ENCODE measurements at places on chromosomes 16 and 17. TPM values are rescaled to one million over a fixed set of nuclear protein-coding genes. Genes with fewer than 3 reads are reported as not detected.

GRCh38 chr16:69858191-69859104, 92.7 kb upstream of the CLEC18A start:
- peaks cover 1% of the 10 kb centered on the region for H3K36me3 ChIP-seq
- no peak for DNase-seq
- H3K27me3 ChIP-seq, result no peaks in the 10 kb centered on the region
- no peak overlapping the region for H3K27ac ChIP-seq
- H3K4me3 ChIP-seq, result no peak overlapping the region
- H3K4me1 ChIP-seq, result peaks cover 12% of the 10 kb centered on the region

DNA sequence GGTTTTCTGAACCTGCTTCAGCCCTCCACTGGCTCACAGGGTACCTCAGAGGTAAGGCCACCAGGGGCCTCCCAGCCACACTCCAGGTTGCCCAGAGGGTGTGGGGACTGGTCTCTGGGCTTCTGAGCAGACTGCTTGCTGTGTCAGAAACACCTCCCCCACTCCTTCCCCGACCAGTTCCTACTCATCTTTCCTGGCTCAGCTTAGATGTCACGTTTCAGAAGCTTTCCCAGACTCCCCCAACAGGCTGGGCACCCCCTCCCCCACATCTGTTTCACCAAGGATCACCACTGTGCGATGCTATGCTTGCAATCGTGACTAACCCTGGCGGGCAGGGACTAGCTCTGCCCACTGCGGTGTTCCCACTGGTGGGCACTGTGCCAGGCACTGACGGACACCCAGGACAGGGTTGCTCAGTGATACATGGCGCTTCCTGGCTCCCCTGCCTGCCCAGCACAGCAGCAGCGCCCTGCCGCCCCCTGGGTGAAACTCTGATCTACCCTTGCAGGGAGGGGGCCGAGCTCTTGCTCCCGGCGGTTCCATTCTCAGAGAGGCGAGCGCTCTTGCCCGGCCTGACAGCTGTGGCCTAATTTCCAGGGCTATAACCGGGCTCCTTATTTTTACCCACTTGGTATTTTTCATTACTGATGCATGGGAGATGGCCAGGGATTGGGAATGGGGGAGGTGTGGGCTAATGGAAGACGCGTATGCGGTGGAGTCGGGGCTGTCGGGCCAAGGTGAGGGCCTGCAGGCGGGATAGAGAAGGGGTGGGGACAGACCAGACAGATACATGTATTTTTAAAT, 29.4 kb upstream of the MTSS2 start:
- H3K4me1 ChIP-seq, result peaks cover 4% of the 10 kb centered on the region
- no peak overlapping the region for H3K27ac ChIP-seq
- H3K36me3 ChIP-seq, result peaks cover 2% of the 10 kb centered on the region
- no peaks in the 10 kb centered on the region for H3K27me3 ChIP-seq

- no peaks in the 10 kb centered on the region for H3K27me3 ChIP-seq
- peak overlapping the region; percentile 95 for H3K4me3 ChIP-seq
- peaks cover 2% of the 10 kb centered on the region for H3K36me3 ChIP-seq
- peak overlapping the region; percentile 93 for H3K27ac ChIP-seq
- peak; percentile 61 for DNase-seq
- peaks cover 33% of the 10 kb centered on the region for H3K4me1 ChIP-seq
Observed at GRCh38 chr17:7393613-7394451, 493 bp downstream of the PLSCR3 start.

- no peaks in the 10 kb centered on the region for H3K27me3 ChIP-seq
- H3K36me3 ChIP-seq, result peaks cover 2% of the 10 kb centered on the region
- peak overlapping the region; percentile 32 for H3K27ac ChIP-seq
- H3K4me3 ChIP-seq, result no peak overlapping the region
- peak; percentile 35 for DNase-seq
- peaks cover 23% of the 10 kb centered on the region for H3K4me1 ChIP-seq
Observed at GRCh38 chr17:66373944-66374817, 71.8 kb downstream of the PRKCA start.

GRCh38 chr16:5523829-5524228, 426.2 kb upstream of the EEF2KMT start:
- no peaks in the 10 kb centered on the region for H3K36me3 ChIP-seq
- H3K27me3 ChIP-seq, result peaks cover 10% of the 10 kb centered on the region
- no peaks in the 10 kb centered on the region for H3K4me1 ChIP-seq
- DNase-seq, result no peak
- no peak overlapping the region for H3K4me3 ChIP-seq
- no peak overlapping the region for H3K27ac ChIP-seq

DNA sequence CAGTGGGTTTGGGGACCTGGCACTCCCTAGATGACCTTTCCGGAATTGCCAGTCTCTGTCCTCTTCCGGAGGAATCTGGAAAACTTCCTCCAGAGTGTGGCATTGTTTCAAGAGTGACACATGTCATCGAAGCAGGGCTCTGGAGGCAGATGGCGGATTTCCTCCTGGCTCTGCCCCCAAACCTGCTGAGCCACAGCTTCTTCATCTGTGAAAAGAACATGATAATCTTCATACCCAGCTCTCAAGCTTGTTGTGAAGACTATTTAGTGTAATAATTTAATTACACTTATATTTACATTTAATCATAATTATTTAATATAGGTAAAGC, 19.7 kb upstream of the TEX2 start:
- no peaks in the 10 kb centered on the region for H3K36me3 ChIP-seq
- H3K4me3 ChIP-seq, result no peak overlapping the region
- peaks cover 3% of the 10 kb centered on the region for H3K4me1 ChIP-seq
- no peak overlapping the region for H3K27ac ChIP-seq
- H3K27me3 ChIP-seq, result peaks cover 6% of the 10 kb centered on the region
- DNase-seq, result no peak

NPIPA2 gene
- 4.1 TPM for total RNA-seq

ANKRD13B gene
- 7.9 TPM for total RNA-seq

GRCh38 chr17:8005357-8005756, 2.9 kb downstream of the GUCY2D start:
- H3K4me1 ChIP-seq, result peaks cover 16% of the 10 kb centered on the region
- H3K27me3 ChIP-seq, result peaks cover 67% of the 10 kb centered on the region
- peak overlapping the region; percentile 63 for H3K27ac ChIP-seq
- peaks cover 12% of the 10 kb centered on the region for H3K36me3 ChIP-seq

MPP2 gene
- 1.5 TPM for total RNA-seq

CES3 gene
- 0.63 TPM for total RNA-seq

- no peaks in the 10 kb centered on the region for H3K4me1 ChIP-seq
- no peaks in the 10 kb centered on the region for H3K36me3 ChIP-seq
- H3K27ac ChIP-seq, result no peak overlapping the region
- peaks cover 77% of the 10 kb centered on the region for H3K27me3 ChIP-seq
Observed at GRCh38 chr16:66129196-66129595, 237.3 kb upstream of the CDH5 start.

RNF227 gene
- total RNA-seq, result 1.4 TPM

DNA sequence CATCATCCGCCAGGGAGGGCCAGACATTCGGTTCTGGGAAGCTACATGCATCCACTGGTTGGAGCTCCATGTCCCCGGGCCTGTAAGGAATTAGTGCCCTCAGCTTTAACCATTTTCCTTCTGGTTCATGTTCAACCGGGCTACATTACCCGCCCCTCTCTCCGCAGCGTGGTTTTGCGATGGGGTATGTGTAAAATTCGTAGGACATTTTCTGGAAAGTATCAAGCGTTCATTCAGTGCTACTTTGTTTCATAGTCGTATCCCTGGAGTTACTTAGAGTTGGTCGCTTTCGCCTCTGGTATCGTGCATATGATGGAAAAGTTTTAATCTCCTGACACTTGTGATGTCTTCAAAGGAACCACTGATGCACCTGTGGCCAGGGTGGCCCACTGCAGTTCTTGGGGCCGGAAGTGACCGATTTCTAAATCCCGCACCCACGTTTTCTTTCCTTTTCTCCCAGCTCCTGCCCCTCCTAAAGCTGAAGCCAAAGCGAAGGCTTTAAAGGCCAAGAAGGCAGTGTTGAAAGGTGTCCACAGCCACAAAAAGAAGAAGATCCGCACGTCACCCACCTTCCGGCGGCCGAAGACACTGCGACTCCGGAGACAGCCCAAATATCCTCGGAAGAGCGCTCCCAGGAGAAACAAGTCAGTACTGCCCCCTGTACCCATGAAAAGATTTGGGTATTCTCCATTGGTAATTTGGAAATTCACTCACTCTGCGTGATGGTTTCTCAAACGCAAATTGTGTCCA, 637 bp downstream of the RPL23A start:
- peaks cover 48% of the 10 kb centered on the region for H3K4me1 ChIP-seq
- H3K27ac ChIP-seq, result peak overlapping the region; percentile 98
- peak overlapping the region; percentile 98 for H3K4me3 ChIP-seq
- H3K27me3 ChIP-seq, result peaks cover 4% of the 10 kb centered on the region
- no peak for DNase-seq

DNA sequence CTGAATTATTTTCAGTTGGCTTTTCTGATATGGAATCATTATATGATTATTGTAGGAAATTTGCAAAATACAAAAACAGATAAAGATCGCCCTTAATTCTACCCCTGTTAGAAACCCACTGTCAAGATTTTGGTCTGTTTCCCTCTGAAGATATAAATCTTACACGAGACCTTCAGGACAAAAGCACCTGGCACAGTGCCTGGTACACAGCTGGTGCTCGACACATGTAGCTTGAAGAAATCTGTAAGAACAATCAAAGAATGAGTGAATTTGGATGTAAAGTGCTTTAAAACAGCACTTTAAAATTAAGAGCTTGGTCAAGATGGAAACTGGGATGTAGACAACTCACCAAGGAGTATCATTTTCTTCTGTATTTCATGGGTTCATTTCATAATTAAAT, 181.1 kb downstream of the C16orf78 start:
- H3K27ac ChIP-seq, result no peak overlapping the region
- no peak for DNase-seq
- no peaks in the 10 kb centered on the region for H3K36me3 ChIP-seq
- no peaks in the 10 kb centered on the region for H3K4me1 ChIP-seq
- peaks cover 13% of the 10 kb centered on the region for H3K27me3 ChIP-seq

- no peak for DNase-seq
- H3K4me3 ChIP-seq, result no peak overlapping the region
- H3K4me1 ChIP-seq, result peaks cover 21% of the 10 kb centered on the region
- no peaks in the 10 kb centered on the region for H3K27me3 ChIP-seq
Observed at GRCh38 chr17:77647531-77647930, 311.0 kb upstream of the TNRC6C start.

- H3K4me3 ChIP-seq, result peak overlapping the region; percentile 71
- H3K27me3 ChIP-seq, result no peaks in the 10 kb centered on the region
- peaks cover 3% of the 10 kb centered on the region for H3K36me3 ChIP-seq
- H3K4me1 ChIP-seq, result peaks cover 21% of the 10 kb centered on the region
Observed at GRCh38 chr17:29757788-29758187, 135.1 kb upstream of the CORO6 start.

- peaks cover 21% of the 10 kb centered on the region for H3K4me1 ChIP-seq
- no peaks in the 10 kb centered on the region for H3K27me3 ChIP-seq
- H3K36me3 ChIP-seq, result peaks cover 9% of the 10 kb centered on the region
- no peak for DNase-seq
- no peak overlapping the region for H3K4me3 ChIP-seq
- peak overlapping the region; percentile 37 for H3K27ac ChIP-seq
Observed at GRCh38 chr17:27558842-27559505, 72.0 kb upstream of the LGALS9 start.

GRCh38 chr16:2526135-2526534, 5.1 kb downstream of the CEMP1 start:
- peaks cover 5% of the 10 kb centered on the region for H3K36me3 ChIP-seq
- no peak for DNase-seq
- no peaks in the 10 kb centered on the region for H3K27me3 ChIP-seq
- no peak overlapping the region for H3K27ac ChIP-seq
